ENCODE measurements at places on chromosomes 13 and 19.

- no peak for DNase-seq
Measured at GRCh38 chr19:7199613-7200533, 94.3 kb downstream of the INSR start.

- DNase-seq = no peak
Measured at GRCh38 chr19:50328873-50329145, 368 bp downstream of the KCNC3 start.

DNA sequence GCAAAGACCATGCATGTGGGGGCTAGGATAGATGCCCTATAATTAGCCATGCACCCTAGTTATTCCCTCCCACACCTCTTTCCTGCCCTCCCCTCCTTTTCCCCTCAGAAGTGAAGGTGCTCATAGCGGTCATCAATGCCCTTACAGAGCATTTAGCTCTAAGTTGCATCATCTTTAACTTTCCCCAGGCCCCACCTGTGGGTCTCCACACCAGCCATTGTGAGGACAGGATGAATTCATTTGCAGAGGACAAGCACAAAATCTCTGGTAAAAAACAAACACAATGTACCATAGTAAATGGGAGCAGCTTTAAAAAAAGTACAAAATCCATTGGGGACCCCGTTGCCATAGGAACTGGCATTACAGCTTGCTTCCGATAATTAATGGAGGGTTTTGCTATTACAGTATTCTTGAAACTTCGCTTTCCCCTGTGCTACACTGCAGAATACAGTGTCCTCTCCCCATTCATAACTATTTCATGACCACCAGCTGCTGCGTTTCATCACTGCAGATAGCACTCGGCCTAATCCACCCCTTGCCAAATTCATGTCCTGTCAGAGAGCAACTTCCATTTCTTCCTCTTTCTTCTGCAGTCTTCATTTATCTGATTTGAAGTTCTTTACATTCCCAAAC, 110.5 kb downstream of the ZDHHC20 start:
- DNase-seq = no peak

DNA sequence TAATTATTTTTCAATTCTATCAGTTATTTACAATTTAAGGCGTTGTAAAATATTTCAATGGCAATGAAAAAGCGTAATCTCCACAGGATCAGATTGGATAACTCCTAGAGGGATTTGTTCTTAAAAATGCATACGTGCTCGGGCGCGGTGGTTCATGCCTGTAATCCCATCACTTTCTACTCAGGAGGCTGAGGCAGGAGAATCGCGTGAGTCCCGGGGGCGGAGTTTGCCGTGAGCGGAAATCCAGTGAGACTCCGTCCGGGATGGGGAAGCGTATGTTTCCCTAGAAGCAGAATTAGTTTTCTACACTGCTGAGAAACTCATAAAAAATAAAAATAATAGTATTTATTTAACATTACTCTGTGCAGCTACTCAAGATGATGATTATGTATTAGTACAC, 917.8 kb upstream of the PCDH20 start:
- DNase-seq = no peak

- DNase-seq = no peak
Measured at GRCh38 chr13:27607125-27607524, 13.2 kb downstream of the LNX2 start.

- no peak for DNase-seq
Measured at GRCh38 chr13:28572871-28573270, 77.9 kb upstream of the FLT1 start.

DNA sequence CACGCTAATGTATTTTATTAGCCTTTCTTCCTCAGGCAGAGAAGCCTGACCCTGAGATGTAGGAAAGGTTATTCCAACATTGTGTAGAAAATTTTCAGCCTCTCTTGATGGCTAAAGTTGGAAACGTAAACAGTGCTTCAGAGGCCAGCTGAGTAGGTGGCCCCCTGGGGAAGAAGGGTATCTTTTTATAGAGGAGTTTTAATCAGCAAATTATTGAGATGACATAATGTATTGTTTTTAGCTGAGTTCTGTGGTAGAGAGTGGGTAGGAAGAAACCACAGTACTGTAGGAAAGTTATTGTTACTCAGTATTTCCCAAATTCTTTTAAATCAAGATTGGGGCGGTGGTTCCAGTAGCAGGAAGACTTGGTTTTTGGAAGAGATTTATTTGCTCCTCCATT, 268.8 kb downstream of the DLEU7 start:
- DNase-seq = no peak

- no peak for DNase-seq
Measured at GRCh38 chr19:7242601-7243258, 51.5 kb downstream of the INSR start.

DNA sequence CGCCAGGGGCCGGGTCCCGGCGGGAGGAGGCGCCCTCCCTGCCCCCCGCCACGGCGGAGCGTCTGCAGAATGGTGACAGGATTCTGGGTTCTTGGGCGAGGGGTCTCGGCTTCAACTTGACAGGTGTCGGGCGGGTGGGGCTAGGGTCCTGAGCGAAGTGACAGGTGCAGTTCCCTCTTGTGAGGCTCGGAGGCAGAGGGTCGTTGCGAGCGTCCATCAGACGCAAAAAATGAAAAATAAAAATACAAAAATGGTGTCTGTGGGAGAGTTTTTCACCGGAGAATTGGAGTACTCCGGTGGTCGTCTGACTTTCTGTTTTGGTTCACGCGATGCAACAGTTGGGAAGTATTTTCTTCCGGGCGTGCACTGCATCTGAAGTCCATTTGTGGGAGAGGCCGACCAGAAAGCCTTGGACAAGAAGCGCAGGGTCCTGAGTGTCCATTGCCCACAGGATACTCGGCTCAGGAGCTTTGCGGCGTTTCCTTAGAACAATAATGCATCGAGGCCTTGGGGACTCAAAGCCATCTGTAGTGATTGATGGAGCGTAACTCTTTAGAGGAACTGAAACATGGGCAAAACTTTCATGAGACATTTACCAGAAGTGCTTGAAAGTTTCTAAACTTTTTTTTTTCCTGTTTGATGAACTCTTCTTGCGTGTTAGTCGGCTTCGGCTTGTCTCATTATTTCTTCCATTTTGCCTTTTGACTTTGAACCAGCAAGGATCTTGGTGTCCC, 759 bp downstream of the RB1 start:
- no peak for DNase-seq

DNA sequence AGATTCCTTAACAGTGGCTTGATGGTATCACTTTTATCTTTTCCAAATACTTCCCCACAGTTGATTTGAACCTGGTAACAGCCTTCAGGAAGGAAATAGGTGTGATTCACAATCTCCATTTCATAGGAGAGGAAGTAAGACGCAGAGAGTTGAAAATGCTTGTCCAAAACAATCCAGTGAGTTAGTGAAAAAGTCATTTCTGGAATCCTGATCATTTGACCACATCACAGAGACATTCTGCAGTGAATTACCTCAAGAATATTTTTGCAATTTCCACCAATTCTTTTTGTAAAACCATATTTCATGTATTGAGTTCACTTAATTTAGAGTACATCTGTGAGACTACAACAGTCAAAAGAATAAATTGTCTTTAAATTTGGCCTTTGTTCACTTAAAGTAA, 292.8 kb downstream of the DCLK1 start:
- no peak for DNase-seq

GRCh38 chr13:102591988-102592781, 4.6 kb upstream of the TPP2 start:
- peak; percentile 50 for DNase-seq

GRCh38 chr13:40981361-40981760, 37.8 kb downstream of the ELF1 start:
- no peak for DNase-seq

- DNase-seq = no peak
Measured at GRCh38 chr19:4814625-4815425, 16.7 kb downstream of the TICAM1 start.
